ENCODE measurements at places on chromosomes 7 and 10. TPM values are rescaled to one million over a fixed set of nuclear protein-coding genes. Genes with fewer than 3 reads are reported as not detected.

Gene ALOX5
- 48.5 TPM for total RNA-seq

- DNase-seq: no peak
These were observed 9.0 kb downstream of the SPOCK2 start for GRCh38 chr10:72079356-72079755.

- no peak for DNase-seq
These were observed 2.8 kb downstream of the GFRA1 start for GRCh38 chr10:116270126-116270770.

Gene ACSM6
- not detected for total RNA-seq

Gene ZNF248
- 19.9 TPM for total RNA-seq

Gene VAX1
- not detected for total RNA-seq

Gene EN2
- 0.06 TPM for total RNA-seq

GRCh38 chr10:650441-650851, 39.0 kb downstream of the DIP2C start:
- no peak for DNase-seq

DNA sequence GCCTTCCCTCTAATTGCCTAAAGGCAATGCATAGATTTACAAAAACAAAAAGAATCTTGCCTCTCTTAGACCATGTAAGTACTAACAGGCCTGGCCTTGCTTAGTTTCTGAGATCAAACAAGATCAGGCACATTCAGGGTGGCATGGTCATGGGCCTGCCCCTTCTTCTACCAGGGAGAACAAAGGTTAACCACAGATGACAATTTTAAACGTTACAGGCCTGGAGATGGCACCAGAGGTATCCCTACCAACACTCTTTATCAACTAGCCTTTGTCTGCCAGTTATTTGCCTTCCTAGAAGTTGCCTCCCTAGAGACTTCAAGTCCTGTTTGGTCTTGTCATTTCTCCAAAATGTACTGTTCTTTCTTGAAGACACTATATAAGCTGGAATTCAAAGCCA, 252.6 kb downstream of the DOCK4 start:
- no peak for DNase-seq

GRCh38 chr7:94393246-94394108, 1.2 kb upstream of the COL1A2 start:
- no peak for DNase-seq

Gene RBP3
- total RNA-seq: not detected

DNA sequence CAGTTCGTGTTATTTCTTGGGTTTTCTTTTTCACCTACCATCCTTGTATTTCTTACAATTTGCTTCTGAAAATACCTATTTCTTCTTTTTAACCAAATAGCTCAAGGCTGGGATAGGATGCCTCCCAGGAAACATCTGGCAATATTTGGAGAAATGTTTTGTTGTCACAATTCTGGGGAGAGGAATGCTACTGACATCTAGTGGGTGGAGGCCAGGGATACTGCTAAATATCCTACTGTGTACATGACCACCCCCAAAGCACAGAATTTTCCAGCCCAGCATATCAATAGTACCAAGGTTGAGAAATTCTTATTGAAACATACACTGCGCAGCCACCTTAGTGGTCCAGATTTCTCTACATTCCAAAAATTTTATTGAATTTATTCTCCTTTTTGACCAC, 55.5 kb downstream of the CNTNAP2 start:
- DNase-seq: no peak

Data from esophagus muscularis mucosa (tissue), 4 donors.